ENCODE measurements at places on chromosomes 5 and 9.
A peak's percentile ranks its signal among the peaks of the same experiment; 100 is the strongest.

DNA sequence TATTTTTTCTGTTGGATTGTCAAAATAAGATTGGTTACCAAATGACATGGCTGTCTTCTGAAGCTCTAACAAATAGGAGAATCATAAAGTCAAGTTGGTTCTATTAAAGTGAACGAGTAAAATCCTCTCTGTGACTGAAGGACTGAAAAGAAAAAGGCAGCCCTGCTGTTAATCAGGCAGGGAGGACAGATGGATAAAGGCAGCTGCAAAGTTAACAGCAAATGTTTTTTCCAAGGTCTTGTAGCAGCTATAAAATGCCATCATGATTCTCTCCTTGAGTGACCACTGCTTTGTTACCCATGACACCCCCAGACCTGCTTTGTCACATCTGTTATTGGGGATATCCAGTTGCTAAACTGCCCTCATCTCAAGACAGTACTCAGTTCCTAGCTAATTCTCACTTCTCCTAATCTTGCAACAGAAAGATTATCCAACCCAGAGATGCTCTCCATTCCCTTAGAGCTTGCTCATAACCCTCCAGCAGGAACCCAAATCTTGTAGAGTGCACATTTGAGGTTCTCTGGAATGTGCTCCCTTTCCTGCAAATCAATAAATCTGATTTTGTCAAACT, 89.7 kb upstream of the PARP8 start:
- DNase-seq: no peak

- DNase-seq: no peak
Observed at GRCh38 chr5:74722271-74722670, 37.2 kb downstream of the HEXB start.

GRCh38 chr9:98905015-98905414, 38.7 kb upstream of the COL15A1 start:
- DNase-seq: no peak

GRCh38 chr9:86642721-86643120, 288.5 kb upstream of the TUT7 start:
- no peak for DNase-seq

DNA sequence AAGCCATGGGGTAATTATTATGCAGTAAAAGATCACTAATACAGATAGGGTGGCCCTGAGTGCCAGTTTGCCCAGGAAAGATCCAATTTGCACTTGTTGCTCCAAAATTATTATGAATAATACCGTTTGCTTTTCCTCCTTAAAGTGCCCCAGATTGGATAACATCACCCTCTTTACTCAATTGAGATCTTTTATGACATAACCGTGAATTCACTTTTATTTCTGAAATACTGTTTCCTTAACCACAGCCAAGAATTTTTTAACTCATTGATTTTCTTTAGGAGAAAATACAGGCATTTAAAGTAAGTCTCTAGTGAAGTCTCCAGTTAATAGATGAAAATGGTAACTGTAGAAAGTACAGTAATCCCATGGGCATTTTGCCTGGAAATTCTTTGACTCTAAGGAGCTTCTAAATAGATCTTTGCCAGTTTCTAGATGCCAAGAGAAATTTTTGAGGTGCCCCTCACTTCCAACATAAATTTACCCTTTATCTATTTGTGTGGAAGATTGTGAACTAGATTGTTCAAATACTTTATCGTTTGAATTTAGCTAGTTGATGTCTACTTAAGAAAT, 99.2 kb downstream of the UHRF2 start:
- no peak for DNase-seq

GRCh38 chr5:15215056-15215455, 284.9 kb upstream of the FBXL7 start:
- DNase-seq: no peak

GRCh38 chr5:17891881-17892280, 257.6 kb downstream of the TAF11L14 start:
- no peak for DNase-seq

- DNase-seq: no peak
Observed at GRCh38 chr9:438961-439768, 224.5 kb downstream of the DOCK8 start.

- DNase-seq: no peak
Observed at GRCh38 chr5:36880761-36881160, 4.2 kb downstream of the NIPBL start.

GRCh38 chr9:17871213-17871890, 292.5 kb downstream of the SH3GL2 start:
- DNase-seq: no peak

DNA sequence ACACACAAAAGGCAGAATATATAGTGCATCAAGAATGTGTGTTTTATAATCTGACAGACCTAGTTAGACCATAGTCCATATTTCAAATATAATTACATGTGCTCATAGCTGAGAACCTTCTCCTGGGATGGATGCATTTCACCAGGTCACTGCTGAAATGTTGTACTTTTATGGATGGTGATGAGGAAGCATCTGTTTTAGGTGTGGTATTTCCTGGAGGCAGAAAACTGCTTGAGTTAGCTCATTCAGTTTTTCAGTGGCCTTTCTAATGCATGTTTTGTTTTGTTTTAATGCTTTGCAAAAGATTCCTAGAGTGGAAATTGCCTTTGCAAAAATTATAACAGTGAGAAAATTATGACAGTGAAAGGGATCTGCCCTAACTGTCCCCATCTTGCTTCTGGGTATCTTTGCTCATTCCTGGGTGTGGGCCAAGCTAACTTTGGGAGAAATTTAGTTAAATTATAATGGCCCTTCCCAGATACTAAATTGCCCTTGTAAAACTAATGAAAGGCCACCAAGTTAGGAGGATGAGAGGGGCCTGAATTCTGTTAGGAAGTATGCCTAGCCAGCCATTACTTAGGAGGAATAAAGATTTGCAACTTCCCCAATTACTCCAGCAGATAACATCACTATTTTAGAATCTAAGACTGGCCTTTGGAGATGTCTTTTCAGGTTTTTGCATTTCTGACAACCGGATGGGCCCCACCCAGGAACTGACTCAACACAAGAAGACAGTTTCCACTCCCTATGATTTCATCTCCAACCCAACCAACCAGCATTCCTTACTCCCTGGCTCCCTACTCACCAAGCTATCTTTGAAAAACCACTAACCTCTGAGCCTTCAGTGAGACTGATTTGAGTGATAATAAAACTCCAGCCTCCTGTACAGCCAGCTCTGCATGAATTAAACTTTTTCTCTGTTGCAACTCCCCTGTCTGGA, 7.0 kb upstream of the IL12B start:
- DNase-seq: no peak

DNA sequence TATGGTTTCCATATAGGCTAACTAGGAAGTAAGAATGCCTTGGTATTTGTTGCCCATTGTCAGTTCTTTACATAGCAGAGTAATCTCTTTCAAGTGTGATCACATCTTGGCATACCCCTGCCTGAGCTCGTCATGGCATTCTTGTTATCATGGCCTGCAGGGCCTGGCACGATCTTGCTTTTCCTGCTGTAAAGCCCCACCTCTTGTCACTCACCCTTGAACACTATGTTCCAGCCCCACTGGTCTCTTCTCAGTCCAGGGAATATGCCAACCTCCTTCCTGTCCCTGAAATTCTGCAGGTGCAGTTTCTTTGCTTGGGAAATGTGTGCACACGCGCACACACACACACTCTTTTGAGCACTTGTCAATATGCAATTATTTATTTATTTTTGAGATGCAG, 250.2 kb upstream of the DMRT1 start:
- no peak for DNase-seq

GRCh38 chr5:103624035-103624480, 61.5 kb upstream of the NUDT12 start:
- peak; percentile 67 for DNase-seq

DNA sequence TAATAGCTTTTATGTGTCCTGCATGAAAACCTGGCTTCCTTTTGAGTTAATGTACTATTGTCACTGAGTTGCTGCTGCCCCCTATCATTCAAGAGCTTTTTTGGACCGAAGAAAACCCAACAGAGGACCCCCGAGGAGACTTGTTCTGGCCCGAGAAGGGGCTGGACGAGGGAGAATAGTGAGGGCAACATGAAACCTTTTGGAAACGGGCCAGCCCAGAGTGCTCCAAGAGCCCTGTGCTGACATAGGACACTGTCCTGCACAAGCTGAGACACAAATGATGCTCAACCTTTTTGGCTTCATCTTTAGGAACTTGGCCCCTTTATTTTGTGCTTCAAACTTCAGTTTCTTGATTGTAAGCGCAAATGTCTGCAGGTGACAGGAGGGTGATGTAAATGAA, 4.0 kb upstream of the GADD45G start:
- no peak for DNase-seq

DNA sequence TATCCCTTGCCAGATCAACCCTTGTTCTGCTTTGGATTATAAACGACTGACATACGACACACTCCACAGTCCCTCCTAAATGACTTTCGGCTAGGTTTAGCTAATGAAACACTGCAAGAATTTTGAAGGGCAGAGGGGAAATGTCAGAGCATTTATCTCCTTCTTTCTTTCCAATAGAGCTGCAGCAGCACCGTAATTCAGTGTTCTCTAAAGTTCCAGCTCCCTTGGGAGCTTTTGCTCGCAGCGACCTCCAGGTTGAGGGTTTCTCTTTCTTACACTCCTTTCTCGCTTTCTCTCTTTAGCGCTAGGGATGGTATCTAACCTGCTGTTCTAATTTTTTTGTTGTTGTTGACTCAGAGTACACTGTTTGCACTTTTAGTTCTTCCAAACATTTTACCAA, 467.1 kb upstream of the ST8SIA4 start:
- DNase-seq: no peak

- peak; percentile 27 for DNase-seq
Observed at GRCh38 chr9:95545831-95546567, 29.2 kb upstream of the PTCH1 start.

DNA sequence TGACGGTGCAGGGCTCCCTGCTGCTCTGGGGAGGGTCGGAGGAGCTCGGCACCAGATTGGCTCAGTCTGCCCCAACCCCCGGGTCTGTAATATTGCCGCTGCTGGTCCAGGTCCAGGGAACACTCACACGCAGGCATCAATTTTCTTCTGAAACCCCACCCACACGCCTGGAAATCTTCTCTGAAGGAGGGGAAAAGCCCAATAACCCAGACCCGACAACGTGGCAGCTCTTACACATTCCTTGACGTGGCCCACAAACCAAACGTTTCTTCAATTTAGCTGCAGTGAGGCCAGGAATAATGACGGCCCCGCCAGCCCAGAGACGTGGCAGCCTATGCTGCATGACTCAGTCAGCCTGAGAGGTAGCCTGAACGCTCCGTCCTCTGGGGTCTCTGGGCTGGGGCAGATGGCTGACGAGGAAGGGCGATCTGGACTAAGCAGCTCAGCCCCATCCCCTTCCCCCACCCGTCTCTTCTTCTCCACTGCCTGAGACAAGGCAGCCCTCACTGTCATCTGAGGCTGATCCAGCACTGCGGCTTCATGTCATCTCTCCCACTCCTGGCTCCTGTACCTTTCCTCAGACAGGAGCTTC, 9.9 kb upstream of the SPARC start:
- peak; percentile 91 for DNase-seq

DNA sequence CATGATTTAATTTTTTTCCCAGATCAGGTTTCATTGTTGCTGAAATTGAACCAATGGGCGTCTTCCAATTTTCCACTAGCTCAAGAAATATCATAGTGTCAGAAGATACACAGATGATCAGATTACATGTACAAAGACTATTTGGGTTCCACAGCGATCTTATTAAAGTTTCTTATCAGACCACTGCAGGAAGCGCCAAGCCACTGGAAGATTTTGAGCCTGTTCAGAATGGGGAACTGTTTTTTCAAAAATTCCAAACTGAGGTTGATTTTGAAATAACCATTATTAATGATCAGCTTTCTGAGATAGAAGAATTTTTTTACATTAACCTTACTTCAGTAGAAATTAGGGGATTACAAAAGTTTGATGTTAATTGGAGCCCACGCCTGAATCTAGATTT, 251.6 kb downstream of the ADGRV1 start:
- no peak for DNase-seq

DNA sequence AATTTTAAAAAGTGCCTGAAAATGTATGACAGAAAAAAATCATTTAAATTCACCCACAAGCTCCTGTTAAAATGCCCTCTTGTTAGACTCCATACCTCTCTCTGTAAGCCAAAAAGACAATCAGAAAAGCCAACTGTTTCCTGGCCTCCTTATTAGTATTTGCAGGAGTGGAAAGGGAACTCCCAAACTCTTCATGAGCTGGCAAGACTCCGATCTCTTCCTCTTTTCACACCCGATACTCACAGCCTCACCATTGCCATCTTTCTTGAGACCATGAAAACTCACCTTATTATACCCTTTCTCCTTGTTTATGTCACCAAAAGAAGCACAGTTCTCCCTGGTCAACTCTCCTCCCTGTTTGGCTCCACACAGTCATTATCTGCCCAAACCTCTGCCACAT, 197.8 kb downstream of the DMAC1 start:
- no peak for DNase-seq

- no peak for DNase-seq
Observed at GRCh38 chr5:124736805-124737188, 9.6 kb downstream of the ZNF608 start.

GRCh38 chr5:96083361-96083881, 121.8 kb upstream of the ELL2 start:
- no peak for DNase-seq

DNA sequence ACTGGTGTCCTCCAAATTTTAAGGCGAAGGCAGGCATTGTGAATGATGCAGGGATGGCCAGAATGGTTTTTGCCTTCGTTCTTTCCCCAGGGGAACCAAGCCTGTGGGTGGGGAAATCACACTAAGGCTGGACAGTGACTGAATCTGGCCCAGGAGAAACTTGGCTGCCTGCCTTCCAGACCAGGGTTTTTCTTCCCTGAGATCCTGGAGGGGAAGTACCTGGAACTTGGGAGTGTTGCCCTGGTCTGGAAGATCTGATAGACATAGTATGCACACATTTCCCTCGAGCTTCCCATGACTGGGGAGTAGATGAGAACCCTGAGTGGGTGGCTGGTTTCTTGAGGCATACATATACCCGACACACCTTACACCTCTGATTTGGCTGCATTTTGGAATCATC, 664 bp upstream of the IL11RA start:
- no peak for DNase-seq

DNA sequence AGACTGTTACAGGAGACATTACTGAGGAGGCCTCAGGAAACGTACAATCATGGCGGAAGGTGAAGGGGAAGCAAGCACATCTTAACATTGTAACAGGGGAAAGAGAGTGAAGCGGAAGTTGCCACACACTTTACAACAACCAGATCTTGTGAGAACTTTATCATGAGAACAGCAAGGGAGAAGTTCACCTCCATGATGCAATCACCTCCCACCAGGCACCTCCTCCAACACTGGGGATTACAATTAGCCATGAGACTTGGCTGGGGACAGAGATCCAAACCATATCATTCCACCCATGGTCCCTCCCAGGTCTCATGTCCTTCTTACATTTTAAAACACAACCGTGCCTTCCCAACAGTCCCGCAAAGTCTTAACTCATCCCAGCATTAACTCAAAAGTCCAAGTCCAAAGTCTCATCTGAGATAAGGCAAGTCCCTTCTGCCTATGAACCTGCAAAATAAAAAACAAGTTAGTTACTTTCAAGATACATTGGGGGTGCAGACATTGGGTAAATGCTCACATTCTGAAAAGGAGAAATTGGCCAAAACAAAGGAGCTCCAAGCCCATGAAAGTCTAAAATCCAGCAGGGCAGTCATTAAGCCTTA, 138.3 kb downstream of the TMEM161B start:
- no peak for DNase-seq

- no peak for DNase-seq
Observed at GRCh38 chr5:122095158-122095557, 17.1 kb upstream of the LOX start.

All from right lung (tissue), 10 donors.